Subcutaneous adipose tissue (tissue), 4 donors: ENCODE measurements at places on chromosomes 7 and 10. TPM values are rescaled to one million over a fixed set of nuclear protein-coding genes. Genes with fewer than 3 reads are reported as not detected.

MGMT gene
- total RNA-seq, result 49.8 TPM

NUDT13 gene
- total RNA-seq, result 9.0 TPM

WIPF3 gene
- 0.22 TPM for total RNA-seq

AKR1C8 gene
- 1.5 TPM for total RNA-seq
